ENCODE measurements at places on chromosomes 3 and 15.

GRCh38 chr3:141239511-141240281, 8.1 kb downstream of the PXYLP1 start:
- no peak for DNase-seq

GRCh38 chr15:40743921-40744814, 10.9 kb downstream of the RMDN3 start:
- DNase-seq, result peak; percentile 96

DNA sequence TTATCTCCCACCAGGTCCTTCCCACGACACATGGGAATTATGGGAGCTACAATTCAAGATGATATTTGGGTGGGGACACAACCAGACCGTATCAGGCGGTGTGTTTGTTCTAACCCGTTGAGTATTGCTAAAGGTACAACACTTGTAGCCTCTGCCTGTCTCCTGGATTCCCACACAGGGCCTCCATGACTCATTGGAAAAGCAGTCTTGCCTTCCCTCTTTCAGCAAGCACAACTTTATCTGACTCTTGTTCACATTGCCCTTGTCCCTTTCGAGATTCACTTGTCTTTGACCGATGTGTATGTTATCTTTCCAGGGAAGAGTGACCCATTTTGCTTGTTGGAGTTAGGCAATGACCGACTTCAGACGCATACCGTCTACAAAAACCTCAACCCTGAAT, 152.3 kb downstream of the MCTP2 start:
- DNase-seq, result no peak

- DNase-seq, result no peak
Observed at GRCh38 chr15:34078900-34079299, 22.8 kb downstream of the EMC7 start.

- DNase-seq, result no peak
Observed at GRCh38 chr15:44706946-44707636, 4.0 kb downstream of the PATL2 start.

DNA sequence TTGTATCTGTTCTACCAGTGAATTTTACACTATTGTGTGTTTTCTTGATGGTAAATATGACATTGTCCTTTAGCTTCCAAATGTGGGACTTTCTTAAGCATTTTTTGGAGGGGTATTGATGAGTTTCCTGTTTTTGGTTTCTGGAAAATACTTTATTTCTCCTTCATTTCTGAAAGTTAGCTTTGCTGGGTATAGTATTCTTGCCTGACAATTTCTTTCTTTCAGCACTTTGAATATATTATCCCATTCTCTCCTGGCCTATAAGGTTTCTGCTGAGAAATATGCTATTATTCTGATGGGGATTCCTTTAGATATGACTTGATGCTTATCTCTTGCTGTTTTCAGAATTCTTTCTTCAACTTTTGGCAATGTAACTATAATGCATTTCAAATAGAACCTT, 15.4 kb upstream of the ATP2C1 start:
- no peak for DNase-seq
